ENCODE measurements at places on chromosomes 12 and 14. TPM values are rescaled to one million over a fixed set of nuclear protein-coding genes. Genes with fewer than 3 reads are reported as not detected.

Gene EIF2S3B
- 6.8 TPM for total RNA-seq

Gene GPR84
- total RNA-seq = not detected

Gene SOAT2
- total RNA-seq = 0.18 TPM

Gene PRIMA1
- not detected for total RNA-seq

Gene ARPC3
- 234 TPM for total RNA-seq

Gene GYS2
- not detected for total RNA-seq

Gene ACSS3
- total RNA-seq = 1.4 TPM

Gene SLC25A21
- 0.90 TPM for total RNA-seq

Gene TRPV4
- total RNA-seq = 1.1 TPM

Gene ST8SIA1
- total RNA-seq = not detected

Gene PRPH
- not detected for total RNA-seq

Gene RNASE4
- total RNA-seq = 8.1 TPM

Gene DPF3
- 32.8 TPM for total RNA-seq

Gene PROX2
- not detected for total RNA-seq

Gene FAM222A
- under 0.01 TPM for total RNA-seq

Gene CCDC60
- not detected for total RNA-seq

Gene CPSF2
- total RNA-seq = 30.6 TPM

Gene CLEC14A
- total RNA-seq = 2.8 TPM

Gene ACOT6
- not detected for total RNA-seq

Gene GAS2L3
- 15.6 TPM for total RNA-seq

Gene CLEC2D
- total RNA-seq = 1.1 TPM

Gene FGF23
- total RNA-seq = not detected

Gene TMEM30B
- under 0.01 TPM for total RNA-seq

Gene AICDA
- total RNA-seq = not detected

Gene CCDC177
- total RNA-seq = not detected

Gene SERPINA6
- total RNA-seq = not detected

Gene CLEC4D
- total RNA-seq = not detected

Gene AMN
- under 0.01 TPM for total RNA-seq

Gene BTBD6
- 31.4 TPM for total RNA-seq

Gene SHMT2
- total RNA-seq = 225 TPM

Gene ANG
- 3.6 TPM for total RNA-seq

Gene ANKRD33
- not detected for total RNA-seq

All from IMR-90 (cell line).